ENCODE measurements at places on chromosomes 2 and 18.
A peak's percentile ranks its signal among the peaks of the same experiment; 100 is the strongest.

- no peak for DNase-seq
Observed at GRCh38 chr18:26046419-26047077, 43.9 kb downstream of the SS18 start.

DNA sequence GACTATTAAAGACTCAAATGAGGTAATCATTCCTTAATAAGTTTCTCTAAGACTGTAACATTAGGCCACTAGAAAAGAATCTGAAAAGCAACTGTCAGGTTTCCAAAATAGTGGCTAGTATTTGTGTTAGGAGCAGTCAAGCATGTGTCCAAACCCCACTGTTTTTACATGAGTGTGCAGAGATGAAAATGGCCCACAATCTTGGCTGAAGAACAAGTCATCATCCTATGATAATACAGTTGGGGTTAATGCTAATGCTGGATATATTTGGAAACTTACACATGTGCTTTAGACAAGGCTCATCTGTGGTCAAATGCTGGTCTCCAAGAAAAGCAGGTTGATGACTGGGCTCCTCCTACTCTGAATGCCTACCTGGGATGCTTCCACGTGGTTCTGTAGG, 73.6 kb downstream of the MAIP1 start:
- no peak for DNase-seq

- no peak for DNase-seq
Observed at GRCh38 chr2:145344076-145344724, 824.3 kb upstream of the ZEB2 start.

- DNase-seq = no peak
Observed at GRCh38 chr18:62522178-62522503, 684 bp upstream of the ZCCHC2 start.

DNA sequence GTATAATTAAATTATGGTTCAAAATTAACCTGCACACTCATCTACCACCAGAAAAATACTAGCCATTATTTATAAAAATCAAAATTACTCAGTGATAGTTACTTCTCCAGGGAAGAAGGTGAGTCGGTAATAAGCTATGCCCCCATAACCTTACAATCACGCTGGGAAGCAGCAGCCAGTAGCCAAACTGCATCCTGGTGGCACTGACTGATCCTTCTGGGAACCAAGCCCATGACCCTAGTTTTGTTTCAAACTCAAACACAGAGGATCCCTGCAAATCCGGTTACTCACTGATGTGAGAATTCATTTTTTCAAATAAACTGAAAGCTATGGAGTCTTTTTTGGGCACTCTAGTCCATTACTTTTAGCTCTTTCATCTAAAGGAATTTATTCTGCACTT, 88.2 kb upstream of the VWC2L start:
- no peak for DNase-seq

- no peak for DNase-seq
Observed at GRCh38 chr18:59032308-59032707, 107.4 kb upstream of the SEC11C start.

GRCh38 chr18:22021701-22022100, 147.7 kb upstream of the GATA6 start:
- no peak for DNase-seq

GRCh38 chr2:46610021-46610420, 130.7 kb downstream of the TMEM247 start:
- no peak for DNase-seq

GRCh38 chr2:11710632-11711353, 35.6 kb upstream of the LPIN1 start:
- no peak for DNase-seq

DNA sequence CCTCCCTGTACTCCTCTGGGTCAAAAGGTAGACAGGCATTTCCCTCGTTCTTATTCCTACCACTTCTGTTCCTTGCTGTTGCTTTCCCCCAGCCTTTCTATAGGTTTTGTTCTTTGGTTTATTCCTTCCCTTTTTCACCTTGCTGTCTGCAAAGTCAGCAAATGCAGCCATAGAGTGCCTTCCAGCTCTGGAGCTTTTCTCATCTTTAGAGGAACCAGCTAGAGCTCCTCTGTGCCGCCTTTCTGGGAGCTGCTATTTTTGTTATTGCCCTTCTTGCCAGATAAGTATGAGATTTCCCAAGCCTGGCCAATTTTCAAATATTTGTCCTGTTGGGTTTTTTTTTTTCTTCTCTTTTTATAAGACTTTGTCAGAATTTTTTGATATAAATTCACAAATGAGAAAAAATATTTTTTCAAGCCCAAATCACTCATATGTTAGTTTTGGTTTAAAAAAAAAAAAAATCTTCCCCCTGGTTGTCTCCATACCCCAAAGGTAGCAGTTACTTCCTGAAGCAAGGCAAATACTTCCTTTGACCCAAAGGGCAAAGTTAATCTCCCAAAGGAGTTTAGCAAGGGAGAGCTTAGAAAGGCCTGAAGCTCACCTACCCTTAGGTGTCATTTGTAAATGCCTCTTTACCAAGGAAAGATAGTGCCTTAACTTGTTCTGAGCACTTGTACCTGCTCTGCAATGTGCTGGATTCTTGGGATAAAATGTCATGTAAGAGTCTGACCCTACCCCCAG, 5.1 kb upstream of the TTC27 start:
- no peak for DNase-seq

- peak; percentile 62 for DNase-seq
Observed at GRCh38 chr2:24491542-24492420, 727 bp downstream of the NCOA1 start.

- DNase-seq = no peak
Observed at GRCh38 chr2:113857464-113857863, 32.4 kb upstream of the ACTR3 start.

GRCh38 chr2:207035875-207036274, 96.6 kb downstream of the CPO start:
- DNase-seq = no peak

- DNase-seq = no peak
Observed at GRCh38 chr2:72515696-72516095, 310.1 kb downstream of the EXOC6B start.

DNA sequence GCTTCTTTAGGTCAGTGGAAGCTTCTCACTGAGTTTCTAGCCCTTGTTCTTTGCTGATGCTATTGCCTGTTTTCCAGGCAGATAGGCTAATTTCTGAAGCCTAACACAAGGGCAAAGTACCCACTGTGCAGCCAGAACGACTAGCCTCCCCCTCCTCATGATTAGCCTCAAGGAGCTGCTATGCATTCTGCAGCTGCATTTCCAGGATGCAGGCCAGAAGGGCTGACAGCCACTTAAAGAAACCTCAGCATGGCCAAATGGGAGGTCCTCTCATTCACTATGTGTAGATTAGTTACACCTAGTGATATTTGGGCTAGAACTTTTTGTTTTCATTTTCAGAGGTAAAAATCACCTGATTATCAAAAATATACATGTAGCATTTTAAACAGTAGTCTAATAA, 216.0 kb downstream of the RAD51AP2 start:
- no peak for DNase-seq

- no peak for DNase-seq
Observed at GRCh38 chr2:98016908-98017670, 21.3 kb upstream of the TMEM131 start.

DNA sequence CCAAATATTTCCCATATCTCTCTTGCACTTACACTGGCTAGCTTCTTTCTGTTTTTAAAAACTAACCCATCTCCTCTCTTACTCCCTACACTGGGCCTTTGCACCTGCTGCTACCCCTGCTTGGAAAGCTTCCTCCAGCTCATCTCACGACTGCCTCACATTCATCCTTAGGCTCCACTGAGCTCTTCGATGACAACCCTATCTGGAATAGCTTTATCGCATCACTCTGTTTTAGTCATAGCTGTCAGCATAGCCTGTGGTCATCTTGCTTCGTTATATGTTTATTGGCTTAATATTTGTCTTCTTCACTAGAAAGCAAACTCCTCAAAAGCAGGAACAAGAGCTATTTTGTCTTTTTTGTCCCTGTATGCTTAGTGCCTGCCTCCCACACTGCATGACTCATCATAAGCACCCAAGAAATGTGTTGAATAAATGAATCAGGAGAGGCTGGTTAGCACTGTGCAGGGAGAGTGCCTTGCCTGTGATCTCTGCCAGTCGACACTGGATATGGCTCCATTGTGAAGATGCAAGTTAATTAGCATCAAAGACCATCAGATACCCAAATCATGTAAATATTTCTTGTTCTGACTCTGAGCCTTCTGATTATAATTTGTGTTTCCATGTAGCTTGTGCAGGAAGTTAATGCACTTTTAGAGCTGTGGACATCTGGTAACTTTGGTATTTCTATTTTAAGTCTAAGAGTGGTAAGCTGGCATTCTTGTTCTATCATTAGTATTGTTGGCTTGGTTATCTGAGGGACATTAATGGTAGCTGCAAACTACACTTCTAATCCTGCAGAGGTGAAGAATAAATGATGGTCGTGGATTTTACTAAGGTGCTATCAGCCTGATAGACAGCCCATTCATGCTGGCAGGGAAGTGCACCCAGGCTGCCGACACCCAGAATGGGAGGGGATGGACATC, 10.3 kb upstream of the DYTN start:
- DNase-seq = no peak

GRCh38 chr18:48854780-48855179, 96.0 kb downstream of the SMAD7 start:
- no peak for DNase-seq

- DNase-seq = no peak
Observed at GRCh38 chr2:27621524-27621923, 7.3 kb downstream of the CCDC121 start.

DNA sequence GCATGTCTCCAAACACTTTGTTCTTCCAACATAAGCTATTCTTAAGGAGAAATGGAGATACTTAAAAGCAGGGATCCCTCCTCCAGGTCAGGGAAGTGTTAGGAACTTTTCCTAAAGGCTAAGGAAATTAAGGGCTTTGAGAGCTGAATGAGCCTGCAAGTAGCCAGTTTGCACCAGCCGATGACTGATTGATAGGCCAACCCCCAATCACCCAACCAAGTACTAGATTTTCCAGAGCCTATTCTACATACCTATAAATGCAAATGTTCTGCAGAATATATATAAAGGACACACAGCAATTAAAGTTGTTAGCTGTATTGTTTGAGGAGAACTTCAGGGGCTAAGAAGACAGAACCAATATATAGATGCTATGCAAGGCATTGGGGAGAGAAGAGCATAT, 547.6 kb downstream of the NRXN1 start:
- no peak for DNase-seq

DNA sequence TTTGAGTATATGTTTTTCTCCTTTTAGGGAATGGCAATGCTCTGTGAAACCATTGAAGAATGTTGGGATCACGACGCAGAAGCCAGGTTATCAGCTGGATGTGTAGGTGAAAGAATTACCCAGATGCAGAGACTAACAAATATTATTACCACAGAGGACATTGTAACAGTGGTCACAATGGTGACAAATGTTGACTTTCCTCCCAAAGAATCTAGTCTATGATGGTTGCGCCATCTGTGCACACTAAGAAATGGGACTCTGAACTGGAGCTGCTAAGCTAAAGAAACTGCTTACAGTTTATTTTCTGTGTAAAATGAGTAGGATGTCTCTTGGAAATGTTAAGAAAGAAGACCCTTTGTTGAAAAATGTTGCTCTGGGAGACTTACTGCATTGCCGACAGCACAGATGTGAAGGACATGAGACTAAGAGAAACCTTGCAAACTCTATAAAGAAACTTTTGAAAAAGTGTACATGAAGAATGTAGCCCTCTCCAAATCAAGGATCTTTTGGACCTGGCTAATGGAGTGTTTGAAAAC, 82.3 kb downstream of the ACVR2A start:
- no peak for DNase-seq

DNA sequence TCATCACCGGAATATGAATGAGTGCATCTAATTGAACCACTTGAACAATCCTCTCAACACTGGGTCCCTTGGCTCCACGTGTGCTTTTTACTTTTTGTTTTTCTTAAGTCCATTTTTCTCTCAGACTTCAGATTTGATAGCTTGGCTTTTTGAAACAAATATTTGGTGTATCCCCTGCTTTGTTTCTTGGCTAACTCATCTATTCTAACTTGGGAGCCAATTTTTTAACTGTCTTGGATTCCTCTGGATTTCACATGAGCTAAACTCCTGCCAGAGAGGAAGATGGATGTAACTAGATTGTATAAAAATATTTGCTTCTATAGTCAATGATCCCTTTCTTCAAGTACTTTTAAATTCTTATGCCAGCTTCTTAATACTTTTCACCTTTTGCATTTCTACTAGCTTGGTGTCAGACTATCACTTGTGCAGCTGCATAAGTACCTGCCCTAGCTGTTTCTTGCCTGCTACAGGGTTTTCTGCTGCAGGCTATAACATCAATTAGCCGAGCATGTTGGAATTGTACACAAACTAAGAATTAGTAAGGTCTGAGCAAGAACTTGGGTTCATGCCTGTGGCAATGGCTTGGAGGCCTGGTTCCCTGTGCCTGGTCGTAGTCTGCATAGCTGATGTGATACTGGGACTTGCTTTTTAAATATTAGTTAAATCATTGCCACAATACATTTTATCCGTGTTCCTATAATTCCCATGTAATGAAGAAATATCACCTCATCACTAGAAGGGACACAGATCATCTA, 281.5 kb downstream of the EN1 start:
- no peak for DNase-seq

DNA sequence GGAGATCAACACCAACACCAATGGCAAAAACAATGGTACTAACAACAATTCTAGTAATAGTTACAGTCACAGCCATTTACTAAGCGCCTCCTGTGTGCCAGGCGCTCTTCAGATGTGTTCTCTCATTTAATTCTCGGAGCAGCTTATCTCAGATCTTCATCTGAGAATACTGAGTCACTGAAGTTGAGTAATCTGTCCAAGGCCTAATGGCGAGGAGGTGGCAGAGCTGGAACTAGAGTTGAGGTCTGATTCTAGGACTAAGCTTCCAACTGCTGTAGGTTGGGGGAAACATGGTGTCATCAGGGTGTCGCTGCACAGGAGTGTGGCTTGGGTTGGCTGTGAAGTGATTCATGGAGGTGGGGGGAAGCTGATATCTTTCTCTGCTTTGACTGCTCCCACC, 156.1 kb downstream of the DYSF start:
- no peak for DNase-seq

- DNase-seq = no peak
Observed at GRCh38 chr2:143937723-143938350, 582.1 kb downstream of the ZEB2 start.

DNA sequence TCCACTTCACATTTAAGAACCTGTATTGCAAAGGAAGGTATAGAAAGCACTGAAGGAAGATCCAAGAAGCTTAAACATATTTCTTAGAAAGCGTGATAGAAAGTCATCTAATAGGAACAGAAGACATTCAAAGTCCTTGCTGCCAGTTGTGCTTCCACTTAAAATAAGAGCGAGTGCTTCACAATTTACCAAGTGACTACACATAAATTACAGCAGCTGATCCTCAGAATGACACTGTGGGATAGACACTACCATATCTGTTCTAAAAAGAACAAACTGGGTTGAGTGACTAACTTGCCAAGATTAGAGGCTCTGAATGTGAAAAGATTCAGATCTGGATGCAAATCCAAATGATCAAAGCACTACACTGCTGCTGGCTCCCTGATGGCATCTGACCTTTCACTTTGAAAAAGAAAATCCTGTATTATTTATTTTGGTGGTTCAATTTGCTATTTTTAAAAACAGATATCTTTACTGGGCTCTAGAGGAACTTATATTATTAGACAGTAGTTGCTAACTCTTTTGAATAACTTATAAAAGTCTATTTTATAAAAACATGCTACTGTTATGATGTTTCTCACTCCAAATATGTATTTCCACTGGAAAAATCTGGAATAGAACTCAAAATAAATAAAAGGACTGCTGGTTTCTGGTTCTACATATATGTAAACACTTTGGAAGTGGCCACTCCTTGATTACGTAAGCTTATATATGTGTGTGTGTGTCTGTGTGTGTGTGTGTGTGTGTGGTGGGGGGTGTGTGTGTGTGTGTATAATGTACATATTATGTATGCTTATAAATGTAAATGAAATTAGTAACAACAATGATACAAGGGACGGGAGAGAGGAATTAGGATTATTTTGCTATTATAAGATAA, 57.4 kb downstream of the KIDINS220 start:
- no peak for DNase-seq

All from activated CD8-positive, alpha-beta memory T cell treated with anti-CD3 and anti-CD28 coated beads, Interleukin-2, amount 50 U/mL, for 4 hours (primary cell).